ENCODE measurements at places on chromosomes 4 and X.

- peak; percentile 74 for DNase-seq
Measured at GRCh38 chrX:79270401-79270800, 96.7 kb downstream of the ITM2A start.

DNA sequence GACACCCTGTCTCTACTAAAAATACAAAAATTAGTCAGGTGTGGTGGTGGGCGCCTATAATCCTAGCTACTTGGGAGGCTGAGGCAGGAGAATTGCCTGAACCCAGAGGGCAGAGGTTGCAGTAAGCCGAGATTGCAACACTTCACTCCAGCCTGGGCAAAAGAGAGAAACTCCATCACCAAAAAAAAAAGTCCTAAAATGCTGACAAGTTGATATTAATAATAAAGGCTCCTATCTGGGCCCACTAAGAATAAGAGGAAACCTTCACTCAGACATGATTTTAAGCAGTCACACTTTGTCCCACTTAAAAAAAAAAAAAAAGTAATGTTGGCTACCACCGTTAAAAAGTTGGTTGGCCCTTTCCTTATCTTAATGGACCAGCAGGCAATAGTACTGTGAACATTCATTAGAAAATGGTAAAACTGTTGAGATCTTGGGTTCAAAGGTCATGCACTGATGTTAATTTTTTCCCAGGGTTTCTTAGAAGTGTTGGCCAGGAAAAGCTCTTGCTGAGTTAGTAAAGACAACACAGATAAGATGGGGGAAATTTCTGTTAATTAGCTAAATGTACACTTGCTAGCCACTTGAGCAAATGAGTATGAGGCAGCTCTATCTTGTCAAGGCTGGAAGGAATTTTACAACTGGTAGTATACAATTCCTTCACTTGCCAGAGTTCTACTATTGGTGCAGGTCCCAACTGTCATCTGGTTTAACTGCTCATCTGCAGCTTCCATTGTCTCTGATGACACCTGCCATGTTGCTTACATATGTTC, 43.6 kb upstream of the BMP2K start:
- no peak for DNase-seq

DNA sequence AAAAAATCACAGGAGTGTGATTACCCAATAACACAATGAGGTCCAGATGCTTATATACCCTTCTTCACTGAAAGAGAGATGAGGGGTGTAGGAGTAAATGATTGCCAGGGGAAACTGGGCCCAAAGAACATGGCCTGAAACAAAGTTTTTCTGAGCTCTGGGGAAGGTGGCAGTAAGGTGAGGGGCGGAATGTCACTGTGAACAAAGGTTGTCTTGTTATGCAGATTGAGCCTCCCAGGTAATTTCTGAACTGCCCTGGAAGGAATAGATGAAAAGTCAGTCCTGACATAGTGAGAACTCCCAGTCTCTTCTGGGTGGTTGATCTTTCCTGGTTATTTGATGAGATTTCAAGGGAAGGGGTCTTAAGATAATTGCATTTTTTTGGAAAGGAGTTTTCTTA, 2.5 kb upstream of the TMEM47 start:
- no peak for DNase-seq

DNA sequence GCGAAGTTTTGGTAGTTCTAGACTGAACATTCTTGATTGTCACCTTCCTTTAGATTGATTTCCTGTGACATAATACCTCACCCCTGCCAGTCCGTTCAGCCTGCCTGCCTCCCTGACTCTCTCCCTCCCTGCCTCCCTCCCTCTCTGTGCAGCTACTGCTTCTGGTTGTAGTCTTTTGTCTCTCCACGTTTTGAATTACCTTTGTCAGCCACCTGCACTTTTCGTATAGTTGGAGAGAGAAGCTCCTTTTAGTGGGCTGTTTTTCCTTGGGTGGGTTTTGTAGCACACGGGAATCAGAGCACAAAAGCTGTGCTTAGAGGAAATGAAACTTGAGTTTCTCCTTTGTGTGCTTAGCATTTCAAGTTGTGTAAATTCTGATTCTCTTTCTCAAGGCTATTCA, 32.6 kb upstream of the MSMO1 start:
- no peak for DNase-seq

GRCh38 chr4:138775890-138776289, 239.7 kb upstream of the NOCT start:
- DNase-seq = no peak

GRCh38 chr4:111362941-111363361, 740.1 kb upstream of the PITX2 start:
- DNase-seq = no peak
